ENCODE measurements at places on chromosomes 2 and 18.

DNA sequence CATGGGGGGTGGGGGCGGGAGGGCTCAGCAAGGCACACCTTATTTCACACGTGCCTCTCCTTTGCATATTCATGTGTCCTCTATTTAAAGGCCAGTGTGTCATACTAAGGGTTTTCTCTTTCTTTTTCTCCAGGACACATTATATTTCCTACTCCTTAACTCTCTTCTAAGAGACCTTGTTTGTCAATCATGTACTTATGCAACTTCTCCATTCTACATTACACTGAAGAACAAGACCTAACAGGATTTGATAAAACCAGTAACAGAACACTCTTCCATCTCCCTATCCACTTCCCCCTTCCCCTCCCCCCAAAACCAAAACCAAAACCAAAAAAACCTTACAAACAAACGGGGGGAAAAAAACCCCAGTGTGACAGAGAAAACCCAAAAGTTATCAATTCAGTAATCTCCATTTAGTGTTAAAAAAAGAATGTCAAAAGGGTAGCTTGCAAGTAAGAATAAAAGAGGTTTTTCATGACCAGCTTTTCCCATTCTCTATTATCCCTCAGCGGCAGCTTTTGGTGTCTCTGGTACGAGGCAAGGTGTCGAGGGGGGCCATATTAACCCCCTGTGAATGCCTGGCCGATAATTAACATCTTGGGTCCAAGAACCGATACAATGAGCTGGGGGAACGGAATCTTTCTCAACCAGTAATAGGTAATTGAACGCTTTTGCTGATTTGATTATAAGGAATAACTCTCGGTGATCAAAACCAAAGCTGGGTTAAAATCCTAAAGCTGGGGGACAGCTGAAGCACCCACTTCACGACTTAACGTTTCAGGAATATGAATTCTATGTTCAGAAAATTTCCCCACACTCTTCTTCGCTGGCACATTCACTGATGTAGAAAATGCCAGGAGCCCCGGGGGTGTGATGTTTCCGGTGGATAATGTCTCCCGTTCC is 191.0 kb upstream of the TCF4 start:
- DNase-seq, result peak; percentile 10

- DNase-seq, result no peak
Observed at GRCh38 chr2:111057721-111058120, 63.0 kb upstream of the BCL2L11 start.

GRCh38 chr2:76323381-76323780 is 612.7 kb upstream of the GCFC2 start:
- no peak for DNase-seq

DNA sequence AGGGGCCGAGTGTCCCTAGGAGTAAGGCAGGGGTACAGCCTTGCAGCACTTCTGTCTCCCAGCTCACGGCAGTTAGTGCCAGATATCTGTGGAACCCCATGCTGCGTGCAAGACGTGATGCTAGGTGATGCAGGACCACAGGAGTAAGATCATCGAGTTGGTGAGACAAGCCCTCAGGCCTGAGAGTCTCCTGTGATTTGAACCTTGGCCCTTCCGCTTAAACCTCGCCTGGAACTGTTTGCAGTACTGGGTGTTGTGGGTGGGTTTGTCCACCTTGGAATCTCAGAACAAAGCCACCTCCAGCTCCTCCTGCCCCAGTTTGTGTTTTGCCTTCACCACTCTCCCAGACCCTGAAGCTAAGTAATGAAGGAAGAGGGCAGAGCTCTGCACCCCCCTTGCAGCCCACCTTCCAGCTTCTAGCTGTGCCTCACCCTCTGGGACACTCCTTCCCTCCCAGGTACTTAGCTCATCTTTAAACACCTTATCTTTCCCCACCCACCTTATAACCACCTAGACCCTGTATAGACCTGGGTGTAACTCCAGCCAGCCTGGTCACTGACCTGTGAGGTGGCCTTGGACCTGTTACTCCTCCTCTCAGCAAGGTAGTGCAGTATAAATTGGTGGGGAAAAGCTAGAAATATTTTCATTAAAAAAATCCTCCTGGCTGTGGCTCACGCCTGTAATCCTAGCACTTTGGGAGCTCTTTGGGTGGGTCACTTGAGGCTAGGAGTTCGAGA is 6.6 kb downstream of the CNNM4 start:
- DNase-seq, result no peak

- no peak for DNase-seq
Observed at GRCh38 chr2:235511187-235511661, 17.4 kb downstream of the AGAP1 start.

GRCh38 chr2:239793086-239793485 is 232.1 kb downstream of the NDUFA10 start:
- DNase-seq, result no peak

- no peak for DNase-seq
Observed at GRCh38 chr18:48037481-48038271, 107.2 kb upstream of the SMAD2 start.

GRCh38 chr18:79504034-79504433 is 108.3 kb downstream of the NFATC1 start:
- no peak for DNase-seq

- no peak for DNase-seq
Observed at GRCh38 chr18:3671176-3671575, 221.2 kb downstream of the TGIF1 start.

DNA sequence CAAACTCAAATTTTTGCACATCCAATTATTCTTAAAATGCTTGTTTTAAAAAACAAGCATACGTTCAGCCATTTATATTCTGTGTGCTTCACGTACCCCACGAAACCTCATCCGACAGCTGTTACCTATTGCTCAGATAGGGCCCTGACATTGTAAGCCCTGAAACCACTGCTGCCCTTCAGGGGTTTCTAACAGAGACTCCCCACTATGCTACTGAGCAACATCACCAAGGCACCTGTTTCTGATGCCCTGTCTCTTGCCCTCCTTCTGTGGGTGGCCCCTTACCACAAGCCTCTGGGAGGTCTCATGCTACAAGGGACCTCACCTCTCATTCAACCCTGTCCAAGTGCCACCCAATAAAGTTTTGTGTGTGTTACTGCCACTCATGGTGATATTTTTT is 18.5 kb upstream of the CNGA3 start:
- no peak for DNase-seq

DNA sequence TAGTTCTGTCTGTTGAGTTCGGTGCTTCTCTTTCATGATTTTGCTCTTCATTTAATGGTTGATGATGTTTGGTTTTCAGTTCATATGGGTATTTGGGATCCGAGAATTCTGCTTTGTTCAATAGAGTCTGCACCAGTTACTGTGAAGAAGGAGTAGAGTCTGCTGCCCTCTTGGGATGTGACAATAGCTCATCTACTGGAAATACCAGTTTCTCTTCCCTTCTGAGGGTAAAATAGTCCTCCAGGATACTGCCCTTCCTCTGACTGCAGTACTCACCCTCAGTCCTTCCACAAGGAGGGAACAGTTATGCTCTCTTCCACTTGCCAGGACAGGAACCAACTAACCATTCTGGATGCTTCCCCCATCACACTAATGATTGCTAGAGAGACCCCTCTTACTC is 12.5 kb upstream of the TNFAIP6 start:
- no peak for DNase-seq

- DNase-seq, result no peak
Observed at GRCh38 chr2:165720511-165720910, 73.5 kb downstream of the GALNT3 start.

GRCh38 chr2:159712929-159713420 is 669 bp downstream of the MARCHF7 start:
- no peak for DNase-seq

DNA sequence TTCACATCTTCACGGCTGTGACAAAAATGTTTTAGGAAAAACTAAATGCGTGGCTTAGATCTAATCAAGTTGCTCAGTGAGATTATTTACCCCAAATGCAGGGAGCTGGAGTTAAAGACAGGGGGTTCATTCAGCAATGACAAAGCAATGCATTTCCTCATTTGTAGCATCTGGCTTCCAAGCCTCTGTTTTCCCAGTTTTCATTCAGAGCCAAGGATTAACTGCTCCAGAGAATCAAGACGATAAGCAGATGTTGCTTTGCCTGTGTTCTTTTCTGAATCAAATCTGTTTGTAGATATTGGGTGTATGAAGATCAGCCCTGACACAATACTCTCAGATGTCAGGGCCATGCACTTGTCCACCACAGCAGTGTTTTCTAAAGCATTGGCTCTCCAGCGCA is 147.4 kb upstream of the SIX2 start:
- no peak for DNase-seq

- no peak for DNase-seq
Observed at GRCh38 chr2:127065940-127066318, 41.0 kb downstream of the BIN1 start.

- DNase-seq, result no peak
Observed at GRCh38 chr18:7307526-7307925, 76.6 kb downstream of the LRRC30 start.

GRCh38 chr2:156864325-156864724 is 393.2 kb upstream of the GALNT5 start:
- DNase-seq, result no peak

DNA sequence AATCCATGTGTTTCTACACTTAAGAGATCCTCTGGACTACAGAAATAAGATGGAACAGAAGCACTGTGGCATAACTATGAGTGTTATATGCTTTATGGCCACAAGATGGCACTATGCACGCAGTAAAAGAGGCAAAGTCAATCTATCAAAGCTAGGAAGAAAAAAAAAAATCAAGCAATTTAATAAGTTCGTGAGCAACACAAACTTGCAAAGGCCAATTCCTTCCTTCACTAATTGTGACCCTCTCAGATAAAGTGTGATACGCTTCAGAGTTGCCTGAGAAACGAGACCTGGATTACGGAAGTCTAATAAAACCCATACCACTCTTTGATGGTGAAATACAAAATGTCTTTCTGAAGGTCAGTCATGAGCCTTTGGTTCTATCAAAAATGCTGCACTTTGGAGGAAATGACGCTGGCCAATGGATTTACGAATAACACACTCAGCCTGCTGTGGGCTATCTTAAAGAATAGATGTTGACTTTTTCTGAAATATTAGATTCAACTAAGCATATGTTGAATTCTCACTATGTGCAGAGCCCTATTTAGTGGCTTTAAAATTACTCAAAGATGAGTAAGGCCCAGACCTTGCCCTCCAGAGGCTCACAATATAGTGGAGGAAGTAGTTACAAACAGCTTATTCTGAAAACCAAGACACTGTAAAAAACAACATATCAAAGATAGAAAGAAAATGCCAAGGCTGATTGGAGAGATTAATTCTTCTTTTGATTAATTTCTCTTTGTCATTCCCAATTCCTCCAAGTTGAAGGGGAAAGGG is 35.5 kb upstream of the TTR start:
- DNase-seq, result peak; percentile 20

Data from stimulated activated naive CD8-positive, alpha-beta T cell treated with anti-CD3 and anti-CD28 coated beads, Interleukin-15, Interleukin-2, amounts not matched to agents 100 U/mL and 50 U/mL, for 24 hours (primary cell).